ENCODE measurements at places on chromosomes 3 and 15.

GRCh38 chr15:68594533-68595259, 15.9 kb downstream of the CORO2B start:
- DNase-seq: no peak

- no peak for DNase-seq
Measured at GRCh38 chr3:188979669-188980310, 192.0 kb upstream of the TPRG1 start.

DNA sequence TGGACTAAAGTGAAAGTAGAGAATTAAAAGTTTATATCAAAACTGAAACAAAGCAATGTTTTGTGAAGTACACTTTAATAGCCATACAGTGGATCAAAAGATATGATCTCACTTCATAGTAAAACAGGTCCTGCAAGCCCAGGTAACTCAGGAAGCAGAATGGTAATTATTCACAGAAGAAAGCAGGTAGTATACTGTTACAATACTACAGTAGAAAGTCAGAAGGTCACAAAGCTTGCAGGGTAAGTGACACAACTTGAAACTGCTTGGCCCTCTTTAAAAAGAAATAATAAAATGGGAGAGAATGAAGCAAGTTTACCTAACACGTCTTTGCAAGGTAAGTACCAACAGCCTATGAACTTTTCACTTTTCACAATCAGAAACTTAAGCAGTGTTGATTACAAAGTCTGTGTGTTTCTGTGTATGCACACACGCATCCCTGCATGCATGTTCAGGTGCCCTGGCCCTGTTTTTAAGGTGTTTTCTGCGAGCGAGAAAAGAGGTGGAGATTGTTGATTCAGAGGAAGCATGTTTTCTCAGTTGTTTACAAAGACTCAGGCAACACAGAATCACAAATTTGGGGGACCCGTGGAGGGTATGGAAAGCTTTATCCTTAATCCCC, at the start of gene NAALADL2:
TSS of gene NAALADL2 (plus strand) at position 221 of the 622 bp plus-strand sequence.
- no peak for DNase-seq

DNA sequence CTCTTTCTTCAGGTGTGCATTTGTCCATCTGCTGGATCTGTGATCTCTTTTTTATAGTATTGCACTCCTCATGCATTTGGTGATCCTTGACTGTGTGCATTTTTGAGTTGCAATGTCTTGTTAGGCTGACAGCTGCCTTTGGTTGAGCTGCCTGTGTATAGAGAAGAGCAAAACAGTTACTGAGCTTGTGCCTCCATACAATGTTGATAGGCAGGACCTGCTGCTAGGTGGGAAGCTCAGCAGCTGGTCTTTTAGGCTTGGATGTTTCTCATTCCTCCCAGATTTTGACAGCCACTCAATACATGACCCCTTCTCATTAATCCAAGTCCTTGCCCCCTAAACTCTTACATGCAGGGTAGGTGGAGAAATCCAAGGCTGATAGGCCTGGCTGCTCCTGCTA, 74.8 kb upstream of the PIAS1 start:
- DNase-seq: no peak

DNA sequence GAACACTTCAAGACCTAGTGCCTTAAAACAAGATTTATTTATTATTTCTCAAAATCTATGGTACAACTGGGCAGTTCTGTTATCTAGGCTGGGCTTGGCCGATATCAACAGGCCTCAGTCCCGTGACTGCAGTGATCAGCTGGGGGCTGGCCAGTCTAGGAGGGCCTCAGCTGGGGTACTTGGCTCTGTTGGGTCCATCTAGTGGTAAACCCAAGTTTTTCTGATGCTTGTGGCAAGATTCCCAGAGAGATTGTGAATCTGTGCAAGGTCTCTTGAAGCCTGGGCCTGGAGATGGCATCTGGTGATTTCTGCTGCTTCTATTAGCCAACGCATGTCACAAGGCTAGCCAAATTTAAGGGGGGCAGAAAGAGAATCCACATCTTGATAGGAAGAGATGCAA, 482.4 kb upstream of the SGO1 start:
- no peak for DNase-seq

- DNase-seq: no peak
Measured at GRCh38 chr15:89998141-89998661, 2.9 kb upstream of the ZNF710 start.

DNA sequence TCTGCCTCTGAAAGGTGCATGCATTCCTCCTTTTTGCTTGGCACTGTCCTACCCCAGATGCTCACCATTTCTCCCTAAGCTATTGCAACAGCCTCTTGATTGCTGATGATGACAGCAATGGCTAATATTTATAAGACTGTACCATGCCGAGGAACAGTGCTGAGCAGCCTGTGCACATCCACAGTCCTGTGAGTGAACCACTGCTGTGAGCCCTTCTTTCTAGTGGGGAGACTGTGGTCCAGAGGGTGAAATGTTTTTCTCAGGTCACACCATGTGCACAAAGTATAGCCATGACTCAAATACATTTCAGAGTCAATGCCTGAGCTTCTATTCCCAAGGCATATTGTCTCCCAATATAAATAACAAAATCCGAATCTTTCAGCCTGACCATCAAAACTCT, 231.2 kb upstream of the LRTM1 start:
- no peak for DNase-seq

GRCh38 chr3:150114873-150115540, 144.3 kb upstream of the PFN2 start:
- DNase-seq: no peak

DNA sequence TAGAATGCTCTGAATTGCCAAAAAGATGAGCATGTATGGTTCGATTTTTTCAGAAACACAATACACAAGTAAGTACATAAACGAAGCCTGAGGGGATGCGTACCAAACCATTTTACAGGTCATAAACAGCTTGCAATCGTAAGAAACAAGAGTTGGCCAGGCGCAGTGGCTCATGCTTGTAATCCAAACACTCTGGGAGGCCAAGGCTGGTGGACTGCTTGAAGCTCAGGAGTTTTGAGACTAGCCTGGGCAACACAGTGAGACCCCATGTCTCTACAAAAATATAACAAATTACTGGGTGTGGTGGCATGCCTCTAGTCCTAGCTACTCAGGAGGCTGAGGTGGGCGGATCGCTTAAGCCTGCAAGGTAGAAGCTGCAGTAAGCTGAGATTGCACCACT, 13.4 kb downstream of the TRA2B start:
- DNase-seq: no peak

GRCh38 chr3:38404286-38404685, 49.4 kb upstream of the ACVR2B start:
- no peak for DNase-seq

DNA sequence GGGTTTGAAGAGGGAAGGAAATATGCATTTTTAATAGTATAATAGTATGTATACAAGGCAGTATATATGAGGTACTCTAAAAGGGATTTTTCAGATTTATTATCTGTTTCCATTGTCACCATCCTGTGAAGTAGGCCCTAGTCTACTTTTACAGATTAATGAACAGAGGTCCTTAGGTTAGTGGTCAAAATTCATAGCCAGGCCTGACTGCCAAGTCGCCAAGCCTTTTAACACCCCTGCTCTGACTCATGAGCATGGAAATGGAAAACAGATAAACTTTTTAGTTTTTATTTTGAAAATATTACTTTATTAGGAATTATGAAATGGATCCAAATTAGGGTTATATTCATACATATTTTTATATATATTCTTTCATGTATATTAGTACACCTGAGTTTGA, 146.9 kb downstream of the BBX start:
- DNase-seq: no peak

- DNase-seq: no peak
Measured at GRCh38 chr3:26562021-26562768, 60.4 kb upstream of the LRRC3B start.

DNA sequence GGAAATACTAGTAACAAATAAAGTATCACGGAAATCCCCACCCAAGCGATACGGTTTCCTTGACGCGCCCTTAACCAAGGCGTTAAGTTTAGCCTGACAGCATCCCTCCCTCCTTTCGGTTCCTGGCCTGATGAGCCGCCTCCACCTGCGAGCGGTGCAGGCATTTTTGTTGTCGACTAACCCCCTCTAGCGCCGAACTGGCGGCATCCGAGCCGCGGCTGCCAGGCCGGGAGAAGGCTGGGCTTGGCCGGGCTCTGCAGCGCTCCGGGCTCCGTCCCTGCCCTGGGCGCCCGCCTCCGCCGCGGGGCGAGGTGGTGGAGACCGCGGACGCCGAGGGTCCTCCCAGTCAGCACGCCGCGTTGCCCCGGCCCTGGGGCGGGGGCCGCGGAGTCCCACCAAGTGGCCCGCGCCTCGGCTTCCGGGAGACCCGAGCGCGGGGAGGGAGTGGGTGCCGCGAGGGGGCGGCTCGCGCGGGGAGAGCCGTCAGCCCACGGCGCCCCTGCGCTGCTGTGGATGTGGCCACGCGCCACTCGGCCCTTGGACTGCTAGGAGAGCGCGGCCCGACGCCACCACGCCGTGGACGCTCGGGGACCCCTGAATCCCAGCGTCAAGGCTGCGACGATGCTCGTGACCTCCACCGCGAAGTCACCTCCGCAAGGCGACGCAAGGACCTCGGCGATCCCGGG, 1.1 kb upstream of the EPHA6 start:
- no peak for DNase-seq

GRCh38 chr15:90552162-90552928, 22.6 kb downstream of the CRTC3 start:
- no peak for DNase-seq

- DNase-seq: no peak
Measured at GRCh38 chr3:24683633-24684384, 189.2 kb upstream of the THRB start.

DNA sequence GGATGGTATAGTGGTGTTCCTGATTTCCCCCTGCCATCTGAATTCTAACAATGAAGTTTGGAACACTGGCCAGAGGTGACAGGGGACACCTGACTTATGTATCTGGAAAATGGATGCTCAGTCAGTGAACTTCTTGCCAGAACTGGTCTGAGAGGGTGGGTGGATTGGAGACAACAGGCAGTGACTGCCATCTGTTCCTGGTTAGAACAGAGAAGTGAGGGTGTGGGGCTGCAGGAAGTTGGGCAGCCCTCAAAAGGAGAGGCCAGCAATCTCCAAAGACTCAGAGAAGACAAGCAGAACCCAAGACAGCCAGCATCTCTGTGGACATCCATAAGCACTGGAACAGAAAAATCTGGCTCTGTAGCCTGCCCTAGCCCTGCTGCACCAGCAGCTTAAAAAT, 50.5 kb downstream of the ANP32A start:
- DNase-seq: no peak

DNA sequence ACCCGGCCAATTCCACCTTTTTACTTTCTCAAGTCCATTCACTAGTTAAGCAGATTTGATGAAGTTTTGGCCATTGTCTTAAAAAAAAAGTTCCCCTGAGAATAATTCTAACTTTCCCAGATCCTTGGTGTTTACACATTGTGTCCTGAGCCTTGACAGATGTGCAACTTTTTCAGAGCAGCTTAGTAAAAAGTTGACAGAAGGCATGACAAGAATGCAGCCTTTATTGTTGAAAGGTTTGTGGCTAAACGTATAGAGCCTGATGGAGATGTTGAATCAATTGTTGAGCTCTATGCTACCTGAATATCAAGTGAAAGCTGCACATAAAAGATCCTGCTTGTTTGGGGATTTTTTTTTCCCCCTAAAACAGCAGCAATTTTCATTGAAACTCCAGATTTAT, 75.3 kb upstream of the CMTM7 start:
- DNase-seq: no peak

DNA sequence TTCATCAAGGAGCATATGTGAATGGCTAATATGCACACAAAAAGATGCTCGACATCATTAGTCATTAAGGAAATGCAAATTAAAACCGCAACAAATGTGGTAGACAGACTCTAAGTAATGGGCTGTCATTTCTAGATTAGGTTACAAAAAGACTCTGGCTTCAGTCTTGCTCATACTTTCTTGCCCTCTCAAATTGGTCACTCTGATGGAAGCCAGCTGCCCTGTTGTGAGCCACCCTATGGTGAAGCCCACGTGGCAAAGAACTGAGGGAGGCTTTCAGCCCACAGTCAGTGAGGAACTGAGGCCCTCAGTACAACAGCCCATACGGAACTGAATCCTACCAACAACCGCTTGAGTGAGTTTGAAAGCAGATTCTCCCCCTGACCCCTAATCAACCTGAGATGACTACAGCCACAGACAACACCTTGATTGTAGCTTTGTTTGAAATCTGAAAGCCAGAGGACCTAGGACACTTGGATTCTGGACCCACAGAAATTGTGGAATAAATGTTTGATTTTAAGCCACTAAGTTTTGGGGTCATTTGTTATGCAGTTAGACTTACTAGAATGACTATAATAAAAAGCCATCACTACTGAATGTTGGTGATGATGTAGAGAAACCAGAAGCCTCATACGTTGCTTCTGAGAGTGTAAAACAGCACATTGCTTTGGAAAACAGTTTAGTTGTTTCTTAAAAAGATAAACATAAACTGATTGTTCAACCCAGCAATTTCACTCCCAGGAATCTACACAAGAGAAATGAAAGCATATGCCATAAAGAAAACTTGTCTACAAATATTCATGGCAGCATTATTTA, 45.7 kb downstream of the EHHADH start:
- no peak for DNase-seq

DNA sequence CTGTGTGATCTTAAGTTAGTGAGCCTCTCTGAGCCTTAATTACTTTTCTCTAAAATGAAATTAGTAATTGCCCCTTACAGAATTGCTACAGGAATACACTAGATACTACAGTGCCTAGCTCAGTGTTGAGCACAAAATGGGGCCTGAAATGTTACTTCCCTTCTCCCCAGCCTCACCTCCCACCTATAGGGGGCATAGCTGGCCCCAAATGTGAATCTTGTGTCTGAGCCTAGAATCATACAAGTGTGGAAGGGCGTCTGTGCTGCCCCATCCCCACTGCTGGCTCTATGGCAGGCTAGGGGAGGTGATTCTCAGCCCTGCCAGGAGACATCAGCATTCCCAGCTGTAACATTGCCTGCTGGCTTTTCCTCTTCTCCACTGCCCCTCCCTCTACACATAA, 42.7 kb downstream of the IFT122 start:
- no peak for DNase-seq

GRCh38 chr3:77227567-77227966, 187.7 kb downstream of the ROBO2 start:
- DNase-seq: no peak

GRCh38 chr3:186207515-186207914, 98.6 kb upstream of the ETV5 start:
- no peak for DNase-seq

GRCh38 chr3:106811376-106811775, 565.9 kb upstream of the CCDC54 start:
- no peak for DNase-seq

DNA sequence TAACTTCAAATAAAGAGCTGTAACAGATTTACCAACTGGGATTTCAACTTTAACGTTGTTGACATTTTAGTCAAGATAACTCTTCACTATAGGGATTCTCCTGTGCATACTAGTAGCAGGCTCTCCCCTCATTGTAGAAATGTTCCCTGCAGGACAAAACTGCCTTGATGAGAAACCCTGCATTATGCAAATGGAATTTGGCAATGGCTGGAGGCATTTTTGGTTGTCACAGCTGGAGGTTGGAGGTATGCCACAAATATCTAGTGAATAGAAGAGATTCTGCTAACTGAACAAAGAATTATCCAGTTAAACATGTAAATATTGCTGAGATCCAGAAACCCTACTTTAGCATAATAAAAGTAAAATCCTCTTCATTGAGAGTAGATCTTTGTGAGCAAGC, 928.8 kb upstream of the ALCAM start:
- DNase-seq: no peak

GRCh38 chr15:84982301-84982920, 755 bp downstream of the PDE8A start:
- DNase-seq: peak; percentile 36

- no peak for DNase-seq
Measured at GRCh38 chr15:70243686-70244540, 146.2 kb upstream of the TLE3 start.

- no peak for DNase-seq
Measured at GRCh38 chr15:42711746-42712145, 25.2 kb downstream of the CDAN1 start.
